Natural killer cell (primary cell): ENCODE measurements at places on chromosomes 12 and 14.
A peak's percentile ranks its signal among the peaks of the same experiment; 100 is the strongest.

- DNase-seq, result no peak
Measured at GRCh38 chr14:52053044-52053443, 15.8 kb downstream of the NID2 start.

DNA sequence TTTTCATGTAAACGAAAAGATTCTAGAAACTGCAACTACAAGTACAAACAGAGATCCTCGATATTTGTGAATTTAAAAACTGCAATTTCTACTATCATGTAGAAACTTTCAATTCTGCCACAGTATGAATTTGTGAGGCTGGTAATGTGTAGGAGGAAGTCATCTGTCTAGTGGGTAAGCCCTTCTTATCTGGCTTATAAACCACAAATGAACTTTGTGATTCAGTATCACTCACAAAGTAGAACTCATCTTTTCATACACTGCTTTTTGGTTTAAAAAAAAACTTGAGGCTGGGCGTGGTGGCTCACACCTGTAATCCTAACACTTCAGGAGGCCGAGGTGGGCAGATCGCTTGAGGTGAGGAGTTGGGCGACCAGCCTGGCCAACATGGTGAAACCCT lies 20.7 kb downstream of the GTF2A1 start:
- DNase-seq, result peak; percentile 23

- DNase-seq, result no peak
Measured at GRCh38 chr14:97277711-97278110, 480.5 kb downstream of the VRK1 start.

DNA sequence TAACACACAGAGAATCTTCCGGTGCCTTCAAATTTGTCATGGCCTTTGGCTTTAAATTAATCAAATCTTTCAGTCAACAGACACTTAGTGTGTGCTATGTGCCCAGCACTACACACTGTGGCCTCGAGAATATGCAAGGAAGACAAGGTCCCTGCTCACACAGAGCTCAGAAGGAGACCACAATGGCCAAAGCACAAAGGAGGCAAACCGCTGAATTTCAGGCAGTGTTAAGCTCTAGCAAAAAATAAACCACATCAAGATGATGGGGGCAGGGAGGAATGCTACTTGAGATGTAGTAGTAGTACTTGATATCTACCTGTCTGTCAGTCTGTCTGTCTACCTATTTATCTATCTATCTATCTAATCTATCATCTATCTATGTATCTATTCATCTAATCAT lies 227.9 kb downstream of the TMEM132D start:
- no peak for DNase-seq

DNA sequence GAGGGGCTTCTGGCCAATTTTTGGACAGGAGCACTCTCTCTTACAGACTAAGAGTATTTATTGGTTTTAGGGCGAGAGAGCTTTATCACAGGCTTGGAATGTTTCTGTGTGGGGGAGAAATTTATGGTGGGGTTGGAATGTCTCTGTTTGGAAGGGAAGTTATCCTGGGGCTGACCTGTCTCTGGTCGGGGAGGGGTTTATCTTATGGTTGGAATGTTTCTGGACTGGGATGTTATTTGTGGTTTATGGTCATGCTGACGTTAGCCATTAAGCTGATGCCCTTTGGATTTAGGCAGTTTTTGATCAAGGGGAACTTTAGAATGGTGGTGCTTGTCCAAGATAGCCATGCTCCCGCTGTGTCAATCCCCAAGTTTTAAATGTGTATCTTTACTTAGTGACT lies 614.8 kb downstream of the DIO2 start:
- DNase-seq, result no peak

DNA sequence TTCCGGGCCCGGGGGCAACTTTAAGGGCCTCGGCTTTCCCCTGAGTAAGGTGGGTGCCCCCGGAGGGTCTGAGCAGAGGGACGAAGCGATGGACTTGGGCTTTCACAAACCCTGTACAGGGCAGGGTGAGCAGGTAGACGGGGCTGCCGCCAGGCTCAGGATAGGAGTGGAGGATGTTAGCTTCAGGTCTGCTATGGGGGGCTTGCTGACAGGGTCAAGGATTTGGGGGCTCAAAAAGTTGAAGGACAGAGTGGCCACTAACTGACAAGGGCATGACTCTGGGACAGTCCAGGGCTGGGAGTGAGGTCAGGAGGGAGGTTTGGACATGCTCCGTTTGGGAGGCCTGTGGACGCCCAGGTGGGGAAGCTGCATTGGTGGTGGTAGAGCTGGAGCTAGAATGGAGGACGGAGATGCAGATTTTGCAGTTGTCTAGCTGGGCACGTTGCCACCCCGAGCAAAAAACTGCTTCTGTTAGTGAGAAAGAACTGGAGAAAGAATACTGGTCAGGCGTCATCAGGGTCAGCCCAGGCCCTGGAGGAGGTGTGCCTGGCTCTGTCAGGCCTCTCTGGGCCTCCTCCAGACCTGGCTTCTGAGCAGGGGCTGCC lies 113.3 kb downstream of the ADGRD1 start:
- no peak for DNase-seq

GRCh38 chr12:49881415-49882247 lies 22.1 kb downstream of the FAIM2 start:
- no peak for DNase-seq

GRCh38 chr14:63800651-63801375 lies 52.0 kb upstream of the SYNE2 start:
- DNase-seq, result no peak

- no peak for DNase-seq
Measured at GRCh38 chr12:116813271-116814041, 67.8 kb downstream of the HRK start.

- peak; percentile 15 for DNase-seq
Measured at GRCh38 chr14:58639842-58640484, 2.2 kb downstream of the DACT1 start.

DNA sequence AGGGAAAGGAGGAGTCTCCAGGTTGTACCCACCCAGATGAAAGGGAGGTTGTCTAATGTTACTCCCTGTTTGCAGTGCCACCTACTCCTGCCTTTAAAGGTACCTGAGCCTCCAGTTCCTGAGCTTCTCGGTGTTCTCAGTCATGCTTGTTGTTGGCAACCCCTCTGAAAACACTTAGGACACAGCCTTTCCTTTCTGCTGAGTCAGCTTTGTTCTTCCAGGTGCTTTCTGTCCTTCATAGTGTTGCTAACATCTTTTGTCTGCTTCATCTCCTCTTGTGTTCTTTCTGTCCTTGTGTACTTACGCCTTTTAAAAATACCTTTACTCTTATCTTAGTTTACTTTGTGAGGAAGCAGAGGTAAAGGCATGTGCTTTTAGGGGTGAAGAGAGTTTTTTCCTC lies 97.0 kb upstream of the NEDD1 start:
- no peak for DNase-seq

- no peak for DNase-seq
Measured at GRCh38 chr12:129296671-129297070, 443.4 kb downstream of the GLT1D1 start.

- no peak for DNase-seq
Measured at GRCh38 chr12:25382311-25383106, 131.8 kb upstream of the KRAS start.

GRCh38 chr12:122306407-122306806 lies 40.1 kb upstream of the VPS33A start:
- DNase-seq, result peak; percentile 11

DNA sequence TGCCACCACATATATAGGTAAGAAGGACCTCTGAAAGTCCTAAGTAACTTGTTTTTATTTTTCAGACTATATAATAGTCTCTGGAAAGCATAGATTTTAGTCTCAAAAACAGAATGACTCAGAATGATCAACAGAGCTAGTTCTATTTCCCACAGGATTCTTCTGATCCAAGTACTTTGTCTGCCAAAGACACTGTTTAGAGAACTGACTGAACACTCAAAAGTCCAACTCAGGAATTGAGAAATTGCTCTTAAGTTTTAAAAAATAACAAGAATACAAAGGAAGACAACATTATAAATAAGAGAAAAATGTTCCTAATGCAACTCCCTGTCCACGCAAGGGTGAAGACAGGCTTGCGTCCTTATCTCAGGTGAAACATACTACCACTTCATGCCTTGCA lies 29.0 kb downstream of the LGMN start:
- no peak for DNase-seq

DNA sequence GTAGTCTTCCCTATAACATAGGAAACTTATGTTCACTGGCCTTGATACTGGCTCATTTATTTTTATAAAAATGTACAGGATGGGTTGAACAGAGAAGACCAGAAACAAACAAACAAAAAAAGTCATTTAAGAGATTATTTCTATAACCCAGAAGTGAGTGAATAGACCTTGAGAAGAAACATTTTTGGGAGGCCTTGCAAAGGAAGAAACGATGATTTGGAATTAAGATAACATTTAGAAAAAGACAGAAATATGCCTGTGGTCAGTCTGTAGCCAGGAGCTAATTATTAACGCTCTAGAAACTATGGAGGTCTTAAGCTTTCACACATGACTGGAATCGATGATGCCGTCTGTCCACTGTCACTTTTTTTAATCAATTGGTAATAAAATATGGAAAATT lies 264.0 kb downstream of the EGLN3 start:
- no peak for DNase-seq

- DNase-seq, result no peak
Measured at GRCh38 chr12:96571101-96571862, 81.9 kb downstream of the CFAP54 start.

DNA sequence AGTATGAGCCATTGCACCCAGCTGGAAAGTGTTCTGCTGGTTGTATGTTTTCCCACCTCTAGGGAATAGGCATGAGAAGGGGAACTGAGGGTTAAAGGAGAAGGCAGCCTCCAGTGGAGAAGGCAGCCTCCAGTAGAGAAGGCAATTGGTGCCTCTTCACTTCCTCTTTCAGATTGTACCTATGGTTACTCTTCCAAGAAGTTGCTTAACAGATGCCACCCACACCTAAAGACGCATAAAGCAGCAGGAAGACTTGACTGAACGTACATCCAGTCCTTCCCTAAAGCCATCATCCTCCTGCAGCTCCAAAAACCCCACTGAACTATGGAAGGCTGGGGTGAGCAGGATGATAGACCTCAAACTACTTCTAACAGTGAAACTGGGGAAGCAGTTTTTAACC lies 13.1 kb downstream of the DPF3 start:
- no peak for DNase-seq

GRCh38 chr14:33279865-33280264 lies 341.2 kb downstream of the NPAS3 start:
- DNase-seq, result no peak

DNA sequence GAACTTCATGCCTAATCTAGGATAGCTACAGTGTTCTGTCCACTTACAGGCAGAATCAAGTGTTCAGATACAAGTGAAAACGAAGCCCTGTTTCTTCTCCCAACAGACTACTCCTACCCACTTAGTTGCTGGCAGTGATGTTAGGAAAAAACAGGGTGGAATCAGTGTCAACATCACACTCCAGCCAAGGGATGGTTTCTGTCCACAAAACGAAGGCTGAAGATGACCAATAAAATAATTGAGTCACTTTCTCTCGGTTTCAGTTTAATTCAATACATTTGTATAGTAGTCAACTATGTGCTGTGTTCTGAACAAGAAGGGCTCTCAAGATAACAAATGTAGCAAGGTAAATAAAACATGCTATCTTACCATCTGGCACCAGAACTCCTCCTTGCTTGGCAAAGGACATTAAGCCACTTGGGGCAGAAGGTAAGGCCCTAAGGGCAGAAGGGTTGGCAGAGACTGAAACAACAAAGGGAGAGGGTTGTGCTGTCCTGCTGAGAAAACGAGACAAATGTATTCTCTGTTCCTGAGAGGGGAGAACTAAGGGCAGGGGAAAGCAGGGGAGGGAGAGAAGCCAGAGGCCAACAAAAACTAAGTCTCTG lies 393.6 kb downstream of the DPF3 start:
- no peak for DNase-seq

DNA sequence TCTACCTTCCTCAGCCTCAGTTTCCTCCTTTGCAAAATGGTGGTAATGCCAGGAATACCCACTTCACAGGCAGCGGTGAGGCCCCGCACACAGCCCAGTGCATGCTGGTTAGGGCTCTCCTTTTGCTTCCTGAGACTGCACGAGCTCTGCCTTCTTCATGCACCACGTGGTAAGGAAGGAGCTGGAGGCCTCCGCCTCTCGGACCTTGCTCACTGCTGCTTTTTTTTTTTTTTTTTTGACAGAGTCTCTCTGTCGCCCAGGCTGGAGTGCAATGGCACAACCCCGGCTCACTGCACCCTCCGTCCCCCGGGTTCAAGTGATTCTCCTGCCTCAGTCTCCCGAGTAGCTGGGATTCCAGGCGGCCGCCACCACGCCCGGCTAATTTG lies 18.1 kb downstream of the TAMALIN start:
- DNase-seq, result peak; percentile 62

GRCh38 chr14:58942516-58942915 lies 246.0 kb upstream of the DAAM1 start:
- DNase-seq, result no peak

DNA sequence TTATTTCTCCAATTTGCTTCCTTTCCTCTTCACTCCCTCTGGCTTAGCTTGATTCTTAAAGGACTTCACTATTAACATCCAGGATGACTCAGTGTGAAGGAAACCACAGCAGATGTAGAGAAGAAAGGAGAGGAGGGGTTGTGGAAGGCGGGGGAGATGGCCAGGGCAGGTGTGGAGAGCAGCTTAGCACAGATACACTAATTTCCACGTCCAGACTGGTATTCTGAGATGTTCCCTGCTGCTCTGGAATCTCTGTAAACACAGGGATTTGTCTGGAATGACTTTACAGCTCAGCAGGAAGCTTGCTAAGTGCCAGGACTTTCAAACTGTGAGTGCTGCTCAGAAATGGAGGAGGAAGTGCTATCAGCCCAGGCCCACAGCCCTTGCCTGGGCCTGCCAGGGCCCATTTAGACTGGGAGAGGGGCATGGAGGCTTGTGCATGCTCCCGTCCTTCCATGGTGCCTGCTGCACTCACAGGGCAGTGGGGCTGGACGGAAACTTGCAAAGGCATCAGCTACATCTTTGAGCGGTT lies 202.5 kb upstream of the DDHD1 start:
- DNase-seq, result no peak

DNA sequence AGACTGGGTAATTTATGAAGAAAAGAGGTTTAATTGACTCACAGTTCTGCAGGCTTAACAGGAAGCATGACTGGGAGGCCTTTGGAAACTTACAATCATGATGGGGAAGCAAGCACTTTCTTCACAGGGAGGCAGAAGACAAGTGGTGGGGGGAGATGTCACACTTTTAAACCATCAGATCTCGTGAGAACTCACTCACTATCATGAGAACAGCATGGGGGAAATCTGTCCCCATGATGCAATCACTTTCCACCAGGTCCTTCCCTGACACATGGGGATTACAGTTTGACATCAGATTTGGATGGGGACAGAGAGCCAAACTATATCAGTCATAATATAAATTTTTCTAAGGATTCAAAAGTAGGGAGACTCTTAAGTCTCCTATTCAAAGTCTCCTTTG lies 46.0 kb downstream of the SPIC start:
- DNase-seq, result no peak

- DNase-seq, result no peak
Measured at GRCh38 chr12:113226696-113227568, 5.7 kb downstream of the TPCN1 start.

GRCh38 chr12:22435583-22435982 lies 101.1 kb upstream of the ST8SIA1 start:
- no peak for DNase-seq

DNA sequence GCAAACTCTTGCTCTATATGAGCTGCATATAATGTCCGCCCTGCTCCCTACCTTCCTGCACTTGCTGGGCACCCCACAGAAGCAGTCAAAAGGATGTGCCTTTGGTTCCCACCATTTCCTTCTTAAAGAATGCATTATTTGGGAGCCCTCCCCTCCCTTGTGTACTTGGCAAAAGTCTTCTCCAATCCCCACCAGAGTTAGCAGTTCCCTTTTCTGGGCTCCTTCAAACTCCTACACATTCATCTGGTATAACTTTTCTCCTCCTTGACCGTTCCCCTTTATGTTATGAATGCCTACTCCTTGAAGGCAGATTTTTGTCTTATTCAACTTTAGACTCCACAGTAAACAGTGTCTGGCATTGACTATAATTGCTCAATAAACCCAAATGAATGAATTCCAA lies 27.8 kb downstream of the AREL1 start:
- no peak for DNase-seq
